SK-MEL-5 (cell line): ENCODE measurements at places on chromosomes 3 and 15. TPM values are rescaled to one million over a fixed set of nuclear protein-coding genes. Genes with fewer than 3 reads are reported as not detected.

GRCh38 chr15:51493892-51494291 lies 128.7 kb downstream of the DMXL2 start:
- no peak for DNase-seq

DNA sequence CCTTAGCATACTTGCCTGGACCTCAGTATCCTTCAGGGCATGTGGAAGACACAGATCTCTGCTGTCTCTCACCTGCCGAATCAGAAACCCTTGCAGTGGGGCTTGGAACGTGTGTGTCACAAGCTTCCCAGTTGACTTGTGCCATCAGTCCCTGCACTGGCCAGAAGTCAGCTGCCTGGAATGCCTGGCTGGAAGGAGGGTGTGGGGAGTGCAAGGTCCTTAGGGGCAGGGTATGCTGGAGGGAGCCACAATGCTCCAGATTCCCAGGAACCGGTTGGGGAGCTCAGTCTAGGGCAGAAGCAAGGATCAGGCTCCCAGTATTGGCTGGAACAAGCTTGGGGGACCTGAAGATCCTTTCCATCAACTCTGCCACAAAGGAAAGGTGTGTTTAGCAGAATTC lies 27.1 kb downstream of the SPSB4 start:
- no peak for DNase-seq

Gene CLDN18
- not detected in 2 replicates for total RNA-seq

Gene ZCWPW2
- total RNA-seq = 0.16 TPM in 2 replicates

Gene KY
- not detected in 2 replicates for total RNA-seq
